ENCODE measurements at places on chromosomes 2 and 18.

DNA sequence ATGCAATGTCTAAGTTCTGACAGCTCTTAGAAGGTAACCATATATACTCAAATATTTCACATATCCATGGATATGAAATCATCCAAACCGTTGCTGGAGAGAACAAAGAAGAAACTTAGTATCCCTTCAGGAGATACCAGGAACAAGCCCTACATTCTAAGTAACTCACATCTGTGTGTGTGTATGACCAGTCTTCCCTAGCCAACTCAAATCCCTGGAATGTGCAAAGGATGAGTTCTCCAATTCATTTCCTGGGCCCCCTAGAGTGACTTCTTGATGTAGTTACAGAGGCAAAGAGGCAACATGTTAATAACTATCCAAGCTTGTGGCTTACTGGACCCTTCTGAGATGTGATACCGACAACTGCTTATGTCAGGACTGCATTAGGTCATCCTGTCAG is 20.1 kb downstream of the TPGS2 start:
- DNase-seq, result no peak

DNA sequence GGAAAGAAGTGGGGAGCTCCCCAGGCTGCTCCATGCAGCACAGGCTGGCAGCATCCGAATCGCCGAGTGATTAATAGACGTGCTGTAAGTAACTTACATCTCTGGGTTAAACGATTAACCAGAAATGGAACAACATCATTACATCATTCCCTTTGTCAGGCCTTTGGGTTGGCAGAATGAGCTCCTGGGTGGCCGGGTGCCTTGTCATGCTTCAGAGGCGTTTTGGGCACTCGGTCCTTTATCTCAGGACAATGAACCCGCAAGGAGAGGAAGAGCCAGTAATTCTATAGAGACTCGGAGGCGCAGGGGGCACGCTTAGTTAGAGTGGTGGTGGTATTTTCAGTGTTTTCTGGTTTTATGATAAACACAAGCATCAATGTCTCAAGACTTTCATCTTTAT is 146.9 kb upstream of the TPO start:
- DNase-seq, result no peak

DNA sequence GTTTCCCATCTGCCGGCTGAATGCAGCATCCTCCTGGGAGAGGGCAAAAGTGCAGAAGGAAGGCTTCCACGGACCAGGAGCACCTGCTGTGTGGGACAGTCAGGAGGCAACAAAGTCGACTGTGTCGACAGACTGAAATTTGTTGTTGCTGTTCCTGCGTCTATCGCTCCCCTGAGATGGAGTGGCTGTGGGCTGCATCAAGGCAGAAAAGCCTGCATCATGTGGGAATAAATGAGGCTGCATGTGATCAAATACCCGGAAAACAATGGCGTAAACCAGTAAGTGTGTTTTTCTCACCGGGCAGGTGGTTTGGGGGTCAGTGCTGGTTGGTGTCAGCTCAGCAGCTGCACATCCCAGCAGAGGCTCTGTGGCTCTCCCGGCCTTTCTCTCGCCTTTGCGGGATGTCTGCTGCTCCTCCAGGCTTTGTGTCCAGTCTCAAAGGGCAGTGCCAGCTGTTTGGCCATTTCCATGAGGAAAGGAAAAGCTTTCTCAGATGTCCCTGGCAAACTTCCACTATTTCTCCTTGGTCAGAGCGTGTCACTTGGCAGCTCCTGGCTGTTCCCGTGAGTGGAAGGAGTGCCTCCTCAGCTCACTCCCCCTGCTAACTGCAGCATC is 262.4 kb downstream of the NDUFA10 start:
- DNase-seq, result no peak

- no peak for DNase-seq
Measured at GRCh38 chr2:21194858-21195271, 71.1 kb downstream of the TDRD15 start.

GRCh38 chr18:59052965-59053820 is 86.5 kb upstream of the SEC11C start:
- DNase-seq, result no peak

DNA sequence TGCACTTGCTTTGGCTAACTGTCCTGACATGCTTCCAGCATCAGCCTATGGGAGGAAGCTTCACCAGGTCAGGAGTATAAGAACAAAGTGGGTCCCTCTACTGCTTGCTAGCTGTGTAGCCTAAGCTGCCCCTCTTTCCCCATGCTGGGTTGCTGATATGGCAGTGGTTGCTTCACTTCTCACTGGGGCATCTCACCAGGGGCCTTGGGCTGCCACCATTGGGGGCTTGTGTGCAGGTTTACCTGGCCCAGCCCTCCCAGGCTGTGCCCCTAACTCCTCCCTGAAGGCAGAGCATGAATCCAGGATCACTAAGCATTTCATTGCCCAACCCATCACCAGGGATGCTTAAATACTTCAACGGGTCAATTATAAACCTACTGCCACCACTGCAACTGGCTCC is 817.1 kb upstream of the TMEFF2 start:
- DNase-seq, result no peak

DNA sequence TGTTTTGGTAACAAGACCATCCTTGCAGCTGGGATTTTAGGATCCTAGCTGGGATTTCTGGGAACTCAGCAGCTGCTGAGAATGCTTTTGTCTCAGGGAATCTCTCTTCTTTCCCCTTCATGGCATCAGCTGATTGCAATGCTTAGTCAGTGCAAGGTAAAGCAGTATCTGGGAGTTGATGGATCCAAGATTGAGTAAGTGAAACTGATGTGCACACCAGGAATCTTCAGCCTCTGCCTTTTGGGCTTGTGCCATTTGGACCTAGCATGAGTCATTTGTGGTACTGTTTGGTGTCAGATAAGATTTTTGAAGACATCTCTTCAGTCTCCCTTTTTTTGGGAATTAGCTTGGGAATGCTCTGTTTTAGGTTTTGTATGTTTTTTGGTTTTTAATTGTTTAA is 363.3 kb upstream of the TFPI start:
- no peak for DNase-seq

GRCh38 chr2:217085543-217085942 is 225.7 kb upstream of the TNP1 start:
- no peak for DNase-seq

GRCh38 chr2:85674417-85674816 is 6.4 kb upstream of the SFTPB start:
- DNase-seq, result no peak

DNA sequence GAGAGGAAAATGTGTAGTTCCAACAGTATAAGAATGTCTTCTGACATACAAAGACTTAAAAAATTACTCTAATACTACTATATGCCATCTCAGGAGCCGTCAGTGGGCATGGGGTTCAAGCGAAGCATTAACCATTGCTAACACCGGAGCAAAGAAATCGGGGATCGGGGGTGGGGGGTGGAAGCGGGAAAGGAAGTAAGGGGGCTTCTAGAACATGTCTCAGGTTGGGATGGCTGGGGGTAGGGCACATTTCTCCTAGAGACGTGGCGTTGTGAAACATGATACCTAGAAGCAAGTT is 702 bp downstream of the LMAN1 start:
- DNase-seq, result no peak

- DNase-seq, result no peak
Measured at GRCh38 chr2:41020358-41020757, 568.5 kb upstream of the SLC8A1 start.

All from CD4-positive, alpha-beta T cell treated with Interleukin-6 at 100 ng/mL for 8 hours (primary cell).